ENCODE measurements at places on chromosomes 4 and X.

- DNase-seq, result no peak
These were observed 178.5 kb upstream of the UGT8 start for GRCh38 chr4:114420069-114420468.

DNA sequence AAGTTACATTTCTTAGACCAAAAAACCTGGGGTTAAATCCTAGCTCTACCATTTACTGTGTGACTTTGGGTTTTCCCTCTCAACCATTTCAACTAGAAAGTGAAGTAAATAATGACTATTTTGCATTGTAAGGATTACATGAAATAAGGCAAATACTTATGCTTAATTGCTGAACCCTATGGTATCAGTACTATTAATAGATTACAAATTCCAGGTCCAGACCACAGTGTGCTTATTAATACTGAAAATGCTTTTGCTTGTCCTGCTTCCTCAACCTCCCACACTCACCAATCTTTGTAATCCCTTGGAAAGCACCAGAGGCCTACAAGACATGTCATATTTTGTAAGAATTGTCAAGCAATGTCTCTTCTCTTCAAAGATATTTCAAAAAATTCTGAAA is 456.5 kb downstream of the SPOCK3 start:
- DNase-seq, result no peak

DNA sequence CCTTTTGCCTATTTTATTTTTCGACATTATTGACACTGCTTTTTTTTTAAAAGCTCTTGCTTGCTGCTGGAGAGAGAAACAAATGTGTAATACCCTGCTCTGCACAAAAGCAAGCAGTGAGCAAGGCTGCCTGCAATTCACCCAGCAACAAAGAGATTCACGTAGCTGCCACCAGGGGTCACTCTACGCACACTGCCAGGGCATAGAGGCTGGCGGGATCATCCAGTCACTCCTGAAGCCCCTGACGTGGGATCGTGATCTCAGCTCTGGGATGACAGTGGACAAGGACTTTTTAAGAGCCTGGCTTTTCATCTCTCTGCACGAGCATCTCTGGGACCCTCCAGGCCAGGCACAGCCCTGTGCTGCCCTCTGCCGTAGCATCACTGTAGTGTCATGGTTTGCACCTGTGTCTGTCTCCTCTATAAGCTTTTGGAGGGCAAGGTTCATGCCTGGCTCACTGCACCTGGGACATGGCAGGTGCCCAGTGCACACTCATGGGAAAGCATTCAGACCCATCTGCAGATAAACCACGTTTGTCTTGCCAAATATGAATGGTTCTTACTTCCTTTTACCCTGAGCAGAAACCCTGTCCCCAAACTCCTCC is 19.8 kb downstream of the C4orf50 start:
- no peak for DNase-seq

- DNase-seq, result no peak
These were observed 70.8 kb downstream of the TBCK start for GRCh38 chr4:106245176-106245575.

DNA sequence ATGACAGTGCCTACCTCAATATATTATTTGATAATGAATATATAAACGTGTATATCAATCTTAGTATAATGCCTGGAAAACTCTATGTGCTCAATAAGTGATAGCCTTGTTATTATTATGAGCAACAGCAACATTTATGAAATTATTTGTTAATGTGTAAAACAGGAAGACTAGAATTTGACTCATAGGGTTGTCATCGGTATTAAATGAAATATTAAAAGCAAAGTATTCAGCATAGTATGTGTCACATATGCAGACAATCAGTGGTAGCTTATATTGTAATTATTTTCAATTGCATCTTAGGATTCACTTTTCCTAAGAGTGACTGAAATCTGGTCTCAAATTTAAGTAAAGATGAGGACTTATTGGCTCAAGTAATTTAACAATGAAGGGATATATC is 24.6 kb downstream of the SPANXD start:
- DNase-seq, result no peak

DNA sequence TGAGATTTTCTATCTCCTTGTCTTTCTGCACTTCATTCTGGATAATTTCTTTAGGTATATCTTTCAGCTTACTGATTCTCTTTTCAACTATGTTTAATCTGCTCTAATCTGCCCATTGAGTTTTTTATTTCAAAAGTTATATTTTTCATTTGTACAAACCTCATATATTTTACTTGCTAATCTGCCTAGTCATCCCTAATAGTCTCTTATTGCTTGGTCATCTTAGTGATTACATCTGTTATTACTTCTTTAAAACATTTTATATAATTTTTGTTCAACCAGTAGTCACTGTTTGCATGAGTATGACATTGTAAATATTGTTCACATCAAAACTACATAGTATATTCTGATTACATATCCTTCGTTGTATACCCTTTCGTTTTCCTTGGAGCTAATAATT is 32.4 kb downstream of the KANTR start:
- no peak for DNase-seq

- DNase-seq, result no peak
These were observed 121.2 kb downstream of the AFAP1 start for GRCh38 chr4:7818399-7818911.

DNA sequence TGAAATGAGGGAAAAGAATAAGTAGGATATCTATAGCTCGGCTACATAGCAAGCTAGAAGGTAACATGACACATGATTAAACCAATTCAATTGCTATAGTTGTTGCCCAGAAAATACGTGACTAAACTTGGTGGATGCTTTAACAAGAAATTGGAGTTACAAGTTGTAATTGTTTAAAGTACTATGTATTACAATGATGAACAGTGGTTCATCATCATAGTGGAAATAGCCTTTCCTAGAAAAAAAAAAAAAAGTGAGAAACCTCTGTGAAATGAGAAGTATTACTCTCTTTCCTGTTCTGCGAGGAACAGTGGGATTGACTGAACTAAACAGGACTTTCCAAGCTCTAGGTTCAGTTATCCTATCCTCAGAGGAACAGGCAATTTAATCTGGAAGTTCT is 209.7 kb upstream of the KLF3 start:
- no peak for DNase-seq

- no peak for DNase-seq
These were observed 14.0 kb upstream of the ARHGAP10 start for GRCh38 chr4:147717878-147718277.

- DNase-seq, result no peak
These were observed 373.2 kb downstream of the BCOR start for GRCh38 chrX:39724544-39724943.

GRCh38 chr4:1356181-1356998 is 9.4 kb downstream of the UVSSA start:
- DNase-seq, result no peak

DNA sequence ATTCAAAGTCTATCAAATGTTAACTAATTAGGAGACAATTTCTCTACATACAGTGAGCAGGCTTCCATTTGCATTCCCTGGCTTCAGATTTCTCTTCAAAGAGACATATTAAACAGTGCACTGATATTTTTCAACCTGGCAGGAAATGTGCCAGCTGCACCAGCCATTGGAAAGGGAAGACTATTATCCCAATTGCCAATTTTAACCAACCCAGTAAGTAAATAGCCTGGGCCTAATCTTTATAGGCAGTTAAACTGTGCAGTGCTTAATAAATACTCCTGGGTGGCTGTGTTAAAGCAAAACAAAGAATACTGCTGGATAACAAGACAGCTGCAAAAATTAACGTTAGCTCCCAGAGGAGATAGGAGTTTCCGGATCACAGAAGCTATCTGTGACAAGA is 111.9 kb upstream of the GALNT7 start:
- DNase-seq, result no peak

- DNase-seq, result no peak
These were observed 243.5 kb downstream of the GPAT3 start for GRCh38 chr4:83779103-83780052.

DNA sequence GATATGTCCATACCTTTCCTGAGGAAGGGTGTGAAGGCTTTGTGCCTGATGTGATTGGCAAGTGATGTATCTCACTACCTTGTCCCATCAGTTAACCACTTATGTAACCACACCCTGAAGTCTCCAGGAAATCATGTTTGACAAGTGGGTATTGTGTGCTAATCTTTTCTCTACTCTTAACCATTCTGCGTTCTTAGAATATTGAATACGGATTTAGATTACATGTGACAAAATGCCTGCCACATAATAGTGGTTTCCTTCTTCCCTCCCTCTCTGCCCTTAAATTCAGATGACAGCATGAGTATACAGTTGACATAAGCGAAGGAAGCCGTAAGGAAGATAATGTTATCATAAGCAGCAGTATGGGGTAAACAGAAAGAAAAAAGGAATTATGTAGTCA is 108.4 kb downstream of the KLHL8 start:
- no peak for DNase-seq

- no peak for DNase-seq
These were observed 146.7 kb downstream of the COL25A1 start for GRCh38 chr4:109155682-109156283.

GRCh38 chrX:97039363-97040029 is 155.8 kb downstream of the RPA4 start:
- no peak for DNase-seq

DNA sequence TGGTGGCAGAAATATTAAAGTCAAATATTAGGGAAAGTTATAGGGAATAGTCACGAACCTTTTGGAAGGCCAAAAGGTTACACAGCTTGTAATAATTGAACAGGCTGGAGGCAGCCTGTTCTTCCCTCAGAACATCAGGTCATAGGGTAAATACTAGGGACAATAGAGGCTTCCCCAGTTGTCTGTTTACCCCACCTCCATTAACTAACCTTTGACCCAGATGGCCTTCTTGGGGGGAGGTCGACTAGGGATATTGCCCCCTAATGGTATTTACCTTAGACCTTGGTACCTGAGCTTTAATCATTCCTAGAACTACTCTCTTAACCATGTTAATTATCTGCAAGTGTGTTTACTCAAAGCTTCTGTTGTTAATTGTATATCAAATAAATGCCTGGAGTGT is 26.0 kb downstream of the C4orf17 start:
- DNase-seq, result no peak

DNA sequence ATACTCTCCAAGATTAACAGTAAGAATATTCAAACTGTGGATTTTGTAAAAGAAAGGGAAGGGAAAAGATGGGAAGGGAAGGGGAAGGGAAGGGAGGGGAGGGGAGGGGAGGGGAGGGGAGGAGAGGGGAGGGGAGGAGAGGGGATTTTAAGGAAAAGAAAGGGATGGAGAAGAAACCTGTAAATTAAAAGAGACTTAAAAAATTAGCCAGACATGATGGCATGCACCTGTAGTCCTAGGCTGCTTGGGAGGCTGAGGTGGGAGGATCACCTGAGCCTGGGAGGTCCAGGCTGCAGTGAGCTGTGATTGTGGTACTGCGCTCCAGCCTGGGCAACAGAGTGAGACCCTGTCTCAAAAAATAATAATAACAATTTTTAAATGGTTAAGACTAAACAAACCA is 83.7 kb downstream of the USP46 start:
- no peak for DNase-seq

- DNase-seq, result no peak
These were observed 134.7 kb downstream of the DCLK2 start for GRCh38 chr4:150212927-150213326.

GRCh38 chrX:69307756-69308155 is 142.5 kb upstream of the PJA1 start:
- no peak for DNase-seq

DNA sequence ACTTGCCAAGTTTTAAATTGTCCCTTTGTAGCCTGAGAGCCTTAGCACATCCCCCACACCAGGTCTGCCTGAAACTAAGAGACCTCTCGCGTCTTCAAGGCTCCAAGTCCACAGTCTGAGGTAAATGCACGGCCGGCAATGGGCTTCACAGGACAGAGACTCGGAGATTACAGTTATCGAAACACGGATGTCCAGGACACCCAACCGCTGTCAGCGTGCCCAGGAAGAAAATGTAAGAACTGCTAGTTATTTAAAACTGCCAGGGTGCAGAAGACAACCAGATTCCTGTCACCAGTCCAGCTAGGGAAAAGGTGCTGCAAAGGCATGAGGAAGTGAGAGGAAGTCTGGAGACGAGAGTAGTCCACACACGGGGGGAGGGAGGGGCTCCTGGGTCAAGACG is 28.9 kb downstream of the ZNF827 start:
- DNase-seq, result no peak

- no peak for DNase-seq
These were observed 36.4 kb downstream of the CCNQ start for GRCh38 chrX:153562546-153562945.

DNA sequence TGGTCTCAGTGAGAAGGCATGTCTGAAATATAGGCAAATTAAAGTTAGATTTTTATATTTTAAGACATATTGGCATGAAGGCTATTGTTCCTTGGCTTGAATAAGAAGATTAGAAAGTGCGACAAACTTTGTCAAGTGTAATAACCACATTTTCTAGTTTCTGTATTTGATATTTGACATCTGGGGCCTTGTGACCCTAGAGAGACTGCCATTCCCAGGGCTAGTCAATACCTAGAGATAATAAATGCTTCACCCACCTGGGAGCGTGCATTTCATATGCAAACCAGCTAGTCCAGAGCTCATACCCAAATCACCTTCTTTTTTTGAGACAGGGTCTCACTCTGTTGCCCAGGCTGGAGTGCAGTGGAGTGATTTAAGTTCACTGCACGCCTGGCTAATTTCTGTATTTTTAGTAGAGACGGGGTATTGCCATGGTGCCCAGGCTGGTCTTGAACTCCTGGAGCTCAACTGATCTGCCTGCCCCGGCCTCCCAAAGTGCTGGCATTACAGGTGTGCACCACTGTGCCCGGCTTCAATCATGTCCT is 62.6 kb downstream of the COQ2 start:
- DNase-seq, result no peak

DNA sequence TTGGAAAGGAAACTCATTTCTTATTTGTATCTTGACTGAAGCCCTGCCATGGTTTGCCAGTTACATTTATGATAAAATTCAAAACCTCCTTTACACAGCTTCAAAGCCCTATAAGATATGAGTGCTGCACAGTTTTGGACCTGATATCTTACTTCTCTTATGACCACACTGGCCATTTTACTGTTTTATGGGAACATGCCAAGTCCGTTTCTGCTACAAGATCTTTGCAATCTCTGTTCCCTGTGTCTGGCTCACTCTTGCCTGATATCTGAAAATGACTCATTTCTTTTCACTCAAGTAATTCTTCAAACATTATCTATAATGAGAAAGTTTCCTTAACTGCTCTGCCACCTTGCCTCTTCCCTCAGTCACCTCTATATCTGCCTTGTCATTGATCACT is 247.3 kb downstream of the SPOCK3 start:
- DNase-seq, result no peak

- DNase-seq, result no peak
These were observed 32.8 kb upstream of the RELL1 start for GRCh38 chr4:37719021-37719420.

DNA sequence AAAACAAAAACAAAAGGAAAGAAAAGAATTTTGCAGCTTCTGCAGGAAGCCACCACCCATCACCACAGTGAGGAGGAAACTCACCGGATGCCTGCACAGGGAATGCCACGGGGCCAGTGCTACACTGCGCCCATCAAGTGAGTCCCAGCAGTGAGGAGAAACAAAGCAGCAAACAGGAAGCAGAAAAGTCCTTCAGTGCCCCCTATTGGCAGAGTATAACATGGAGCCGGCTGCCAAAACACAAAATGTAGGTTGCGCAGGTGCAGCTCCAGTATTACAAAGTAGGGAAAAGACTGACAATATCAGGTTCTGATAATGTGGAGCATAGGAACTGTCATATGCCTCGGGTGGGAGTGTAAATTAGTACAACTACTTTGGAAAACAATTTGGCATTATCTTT is 23.3 kb upstream of the SCML2 start:
- DNase-seq, result no peak

- no peak for DNase-seq
These were observed 160.7 kb downstream of the MID1IP1 start for GRCh38 chrX:38961936-38962335.
